Stimulated activated CD8-positive, alpha-beta memory T cell treated with anti-CD3 and anti-CD28 coated beads, Interleukin-7, amount 100 ng/mL, for 1 hour (primary cell): ENCODE measurements at places on chromosomes 13 and 19.

DNA sequence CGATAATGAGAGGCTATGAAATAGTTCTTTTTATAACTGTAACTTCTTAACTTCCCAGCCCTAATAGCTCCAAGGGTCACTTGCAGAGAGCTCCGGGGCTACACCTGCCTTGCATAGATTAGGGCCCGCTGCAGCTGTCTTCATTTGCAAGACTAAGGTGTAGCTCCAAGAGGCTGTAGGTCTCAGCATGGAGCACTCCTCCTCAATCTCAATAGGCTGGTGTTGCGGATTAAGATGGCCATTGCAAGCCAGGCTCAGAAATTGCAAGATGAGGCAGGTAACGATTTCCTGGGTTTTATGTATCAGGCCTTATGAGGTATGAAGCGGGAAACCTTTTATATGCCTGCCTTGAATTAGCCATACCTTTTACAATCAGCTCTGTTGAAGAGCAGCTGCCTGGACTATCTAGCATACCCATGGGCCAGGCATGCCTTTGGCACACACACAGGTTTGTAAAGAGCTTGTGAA, 185.7 kb downstream of the TM9SF2 start:
- DNase-seq = no peak

DNA sequence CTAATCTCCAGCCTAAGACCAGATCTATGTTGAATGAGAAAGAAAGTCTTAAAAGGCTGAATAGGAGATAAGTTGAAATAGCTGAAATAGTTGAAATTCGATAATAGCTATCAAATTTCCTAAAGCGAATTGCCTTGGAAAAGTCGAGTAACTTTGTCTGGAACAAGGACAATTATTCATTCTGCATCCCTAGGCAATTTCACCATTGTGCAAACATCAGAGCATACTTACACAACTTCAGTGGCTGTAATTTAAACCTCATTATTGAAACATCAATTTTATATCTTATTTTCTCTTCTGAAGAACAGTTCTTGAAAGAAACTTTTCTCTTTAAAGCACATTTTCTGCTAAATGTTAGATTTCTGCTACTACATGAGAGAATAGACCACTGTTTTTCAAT, 13.6 kb downstream of the TNFSF13B start:
- no peak for DNase-seq

DNA sequence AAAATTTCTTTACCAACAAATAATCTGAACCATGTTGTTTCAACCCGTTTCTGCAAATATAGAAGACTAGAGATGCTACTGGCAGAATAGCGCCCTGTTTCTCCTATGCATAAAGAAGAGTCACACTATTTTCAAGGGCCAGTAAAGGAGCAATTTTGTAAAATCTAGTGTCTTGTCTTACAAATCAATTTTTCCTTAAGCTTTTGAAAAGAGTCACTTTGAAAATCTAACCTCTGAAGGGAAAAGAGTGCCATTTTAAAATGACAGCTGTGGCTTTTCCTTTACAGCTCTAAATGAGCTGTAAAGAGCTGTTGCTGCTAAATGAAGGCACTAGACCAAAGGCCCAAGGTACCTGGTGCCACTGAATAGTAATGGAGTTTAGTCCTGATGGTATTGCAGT, 16.9 kb upstream of the GTF2F2 start:
- DNase-seq = no peak

- DNase-seq = no peak
Observed at GRCh38 chr19:17289489-17289888, 7.8 kb downstream of the ANKLE1 start.
